Colonic mucosa (tissue), 4 donors: ENCODE measurements at places on chromosomes 13 and 19. TPM values are rescaled to one million over a fixed set of nuclear protein-coding genes. Genes with fewer than 3 reads are reported as not detected.

- DNase-seq: no peak
Measured at GRCh38 chr13:99476648-99477047, 24.6 kb upstream of the TM9SF2 start.

GRCh38 chr19:17420475-17420924, 653 bp downstream of the MVB12A start:
- DNase-seq: peak; percentile 47

GRCh38 chr13:22454586-22454985, 726.2 kb upstream of the SGCG start:
- no peak for DNase-seq

- DNase-seq: peak; percentile 32
Measured at GRCh38 chr13:49641801-49642291, 13.5 kb downstream of the ARL11 start.

DNA sequence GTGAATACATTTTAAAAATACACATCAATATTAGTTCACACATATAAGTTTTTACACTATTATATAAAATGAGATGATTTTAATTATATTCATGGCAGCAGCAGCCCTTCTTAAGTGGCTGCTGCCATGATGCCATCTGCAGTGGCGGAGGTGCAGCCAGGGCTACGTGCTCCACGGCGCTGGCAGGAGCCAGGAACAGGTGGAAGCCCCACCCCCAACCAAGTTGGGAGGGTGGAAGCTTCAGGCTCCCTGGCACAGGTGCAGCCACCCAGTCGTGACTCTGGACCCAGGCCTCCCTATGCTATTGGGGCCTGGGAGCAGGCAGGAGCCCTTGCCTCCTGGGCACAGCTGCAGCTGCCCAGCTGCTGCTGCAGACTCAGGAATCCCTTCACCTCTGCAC, 646.9 kb upstream of the PCDH9 start:
- no peak for DNase-seq

GRCh38 chr19:45972947-45973540, 621 bp downstream of the NOVA2 start:
- DNase-seq: no peak

DNA sequence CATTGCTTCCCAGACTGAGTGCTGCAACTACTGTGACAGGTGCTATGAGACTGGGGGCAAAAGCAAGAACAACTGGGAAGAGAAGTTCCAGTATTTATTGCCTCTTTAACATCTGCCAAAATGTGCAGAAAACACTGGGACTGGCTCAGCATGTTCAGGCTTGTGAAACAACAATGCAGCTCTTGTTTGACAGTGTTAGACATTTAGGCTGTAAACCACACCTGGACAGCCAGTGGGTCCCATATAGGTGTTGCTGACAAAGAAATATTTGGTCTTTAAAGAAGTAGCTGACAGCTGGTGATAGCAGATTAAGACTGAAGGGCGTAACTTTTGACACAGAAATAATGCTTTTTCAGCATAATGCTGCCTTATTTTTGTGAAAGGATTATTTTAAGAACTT, 88.1 kb downstream of the STOML3 start:
- DNase-seq: no peak

- DNase-seq: no peak
Measured at GRCh38 chr13:43270130-43270830, 246.9 kb downstream of the DNAJC15 start.

GRCh38 chr13:109747524-109747923, 38.9 kb downstream of the IRS2 start:
- no peak for DNase-seq

DNA sequence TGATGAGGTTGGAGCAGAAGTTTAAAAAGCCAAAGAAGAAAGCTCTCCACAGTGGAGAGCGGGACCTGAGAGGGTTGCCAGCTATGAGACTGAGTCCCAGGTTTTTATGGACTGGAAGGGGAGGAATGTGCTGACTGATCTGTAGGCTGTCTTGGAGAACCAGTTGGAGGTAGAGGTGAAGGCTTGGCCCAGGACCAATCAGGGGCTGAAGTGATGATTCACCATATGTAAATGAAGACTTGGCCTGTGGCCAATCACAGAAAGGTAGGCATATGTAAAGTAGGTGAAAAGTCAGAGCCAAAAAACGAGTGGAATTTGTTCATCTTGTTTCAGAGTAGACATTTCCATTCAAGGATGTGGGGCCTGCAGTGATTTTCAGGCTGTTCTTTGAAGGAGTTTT, 17.5 kb upstream of the KBTBD6 start:
- no peak for DNase-seq

The GPC5 gene
- not detected for total RNA-seq

The OR7D2 gene
- total RNA-seq: 0.07 TPM

The A1BG gene
- 4.7 TPM for total RNA-seq

The MYBPC2 gene
- total RNA-seq: not detected

The UNC13A gene
- total RNA-seq: 0.29 TPM

The MAP4K1 gene
- total RNA-seq: 2.6 TPM

The PCDH17 gene
- total RNA-seq: 2.1 TPM
